Mesangial cell (primary cell): ENCODE measurements at places on chromosomes 7 and 10. TPM values are rescaled to one million over a fixed set of nuclear protein-coding genes. Genes with fewer than 3 reads are reported as not detected.

DNAH11 gene
- total RNA-seq, result not detected in 2 replicates

DRGX gene
- total RNA-seq, result not detected in 2 replicates

HPSE2 gene
- total RNA-seq, result not detected in 2 replicates

AP1S1 gene
- total RNA-seq, result 87.5 and 105 TPM in 2 replicates

AZGP1 gene
- total RNA-seq, result 0.49 TPM in 1 of 2 replicates, not detected in the other

MKI67 gene
- 3.3 and 75.6 TPM in 2 replicates for total RNA-seq

URGCP gene
- 14.5 and 19.8 TPM in 2 replicates for total RNA-seq

AFAP1L2 gene
- total RNA-seq, result 14.5 and 15.5 TPM in 2 replicates

BHLHA15 gene
- 1.0 and 1.1 TPM in 2 replicates for total RNA-seq

OR13A1 gene
- total RNA-seq, result not detected in 2 replicates

NKX6-2 gene
- 0.16 and 0.76 TPM in 2 replicates for total RNA-seq
